ENCODE measurements at places on chromosomes 5 and 9. TPM values are rescaled to one million over a fixed set of nuclear protein-coding genes. Genes with fewer than 3 reads are reported as not detected.

Gene CNTLN
- 3.1 TPM for total RNA-seq

GRCh38 chr9:109506097-109506712 lies 8.1 kb upstream of the PTPN3 start:
- DNase-seq, result no peak

GRCh38 chr5:5422819-5423515 lies 490 bp downstream of the ICE1 start:
- DNase-seq, result no peak

Gene LCN1
- total RNA-seq, result not detected

Gene PCDHGA9
- total RNA-seq, result 9.6 TPM

GRCh38 chr5:120982351-120982750 lies 518.3 kb downstream of the PRR16 start:
- no peak for DNase-seq

GRCh38 chr9:128902351-128903078 lies 18.3 kb upstream of the PHYHD1 start:
- DNase-seq, result no peak

DNA sequence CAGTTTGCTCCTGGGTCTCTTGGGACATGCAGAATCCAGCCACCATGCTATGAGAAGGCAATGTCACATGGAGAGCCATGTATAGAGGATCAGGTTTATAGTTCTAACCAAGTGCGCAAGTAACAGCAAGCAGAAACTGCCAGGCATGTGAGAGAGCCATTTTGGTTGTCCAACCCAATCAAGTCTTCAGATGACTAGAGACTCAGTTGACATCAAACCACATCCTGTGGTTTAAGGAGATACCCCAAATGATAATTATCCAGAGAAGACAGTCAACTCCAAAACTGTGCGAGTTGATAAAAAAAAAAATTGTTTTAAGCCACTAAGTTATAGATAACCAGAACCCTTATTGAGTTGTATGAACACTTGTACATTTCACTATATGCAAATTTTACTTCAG lies 40.2 kb downstream of the TMEM232 start:
- no peak for DNase-seq

DNA sequence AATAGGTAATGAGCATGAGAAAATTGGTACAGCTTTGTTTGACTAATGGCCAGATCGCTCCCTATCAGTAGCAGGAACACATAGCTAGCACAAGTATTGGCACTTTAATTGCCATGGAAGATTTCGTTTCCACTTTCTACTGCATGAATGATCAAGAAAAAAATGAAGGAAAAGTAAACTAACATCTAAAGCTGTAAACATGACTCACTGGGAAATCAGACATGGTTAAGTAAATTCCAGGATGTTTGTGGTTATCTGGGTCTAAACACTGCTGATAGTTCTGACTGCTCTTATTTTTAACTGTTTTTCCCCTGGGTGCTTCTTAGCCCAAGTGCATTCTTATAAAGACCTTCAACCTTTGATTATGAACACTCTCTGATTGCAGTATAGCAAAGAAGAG lies 388.9 kb downstream of the NR2F1-AS1 start:
- no peak for DNase-seq

DNA sequence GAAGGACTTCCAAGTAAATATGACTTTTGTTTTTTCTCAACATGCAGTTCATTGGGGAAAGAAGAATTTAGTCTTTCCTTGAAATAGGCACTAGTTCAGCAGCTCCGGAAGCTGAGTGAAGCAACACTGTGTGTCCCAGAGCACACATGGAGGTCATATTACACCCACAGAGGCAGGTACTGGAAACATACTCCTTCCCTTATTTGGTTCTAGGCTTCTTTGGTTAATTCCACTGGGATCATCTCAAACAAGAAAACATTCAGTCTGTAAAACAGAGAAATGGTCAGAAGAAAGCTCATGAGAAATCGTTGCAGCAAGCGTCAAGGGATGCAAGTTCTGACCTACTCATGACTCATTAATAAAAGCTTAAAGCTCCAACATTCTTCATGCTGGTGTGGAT lies 175.1 kb upstream of the PCSK5 start:
- no peak for DNase-seq

DNA sequence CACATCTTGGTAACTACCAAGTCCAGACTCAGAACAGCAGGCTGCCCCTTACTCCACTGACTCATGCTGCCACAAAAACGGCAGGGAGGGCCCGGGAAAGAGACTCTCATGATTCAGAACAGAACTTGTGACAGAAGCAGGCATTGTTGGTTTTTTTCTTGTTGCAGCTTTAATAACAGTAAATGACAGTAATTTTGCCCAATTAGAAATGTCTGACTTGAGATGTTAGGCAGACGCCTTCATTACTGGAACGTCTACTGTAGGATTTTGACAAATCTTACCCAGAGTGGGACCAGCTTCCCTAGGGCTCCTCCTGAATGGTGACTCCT lies 77.9 kb downstream of the SEMA5A start:
- no peak for DNase-seq

GRCh38 chr5:4630031-4630430 lies 510.1 kb upstream of the ADAMTS16 start:
- no peak for DNase-seq

- DNase-seq, result no peak
Measured at GRCh38 chr5:128667751-128668150, 129.7 kb upstream of the FBN2 start.

DNA sequence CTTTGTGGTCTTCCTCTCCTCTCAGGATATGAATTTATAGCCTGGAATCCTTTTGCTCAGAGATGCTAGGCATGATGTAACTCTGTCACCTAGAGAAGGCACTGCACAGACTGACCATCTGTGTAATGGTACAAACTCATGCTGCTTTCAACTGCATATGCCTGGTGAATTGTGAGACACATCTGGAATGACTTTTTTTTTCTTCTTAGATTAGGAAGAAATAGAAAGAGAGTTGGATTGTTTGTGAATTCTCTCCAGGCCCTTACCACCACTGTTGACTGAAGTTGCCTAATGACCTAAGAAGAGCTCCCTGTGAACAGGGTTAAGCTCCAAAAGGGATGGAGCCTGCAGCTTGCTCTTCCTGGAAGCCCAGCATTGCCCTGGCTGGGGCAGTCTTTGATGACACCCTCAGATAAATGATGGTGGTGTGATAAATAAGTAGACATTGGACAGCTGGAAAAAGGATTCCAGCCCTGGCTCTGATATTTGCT lies 47.8 kb upstream of the TRIM32 start:
- DNase-seq, result no peak

All from cardiac septum (tissue), 1 donor.